Urothelium cell line (cell line): ENCODE measurements at places on chromosomes 6 and 20.

DNA sequence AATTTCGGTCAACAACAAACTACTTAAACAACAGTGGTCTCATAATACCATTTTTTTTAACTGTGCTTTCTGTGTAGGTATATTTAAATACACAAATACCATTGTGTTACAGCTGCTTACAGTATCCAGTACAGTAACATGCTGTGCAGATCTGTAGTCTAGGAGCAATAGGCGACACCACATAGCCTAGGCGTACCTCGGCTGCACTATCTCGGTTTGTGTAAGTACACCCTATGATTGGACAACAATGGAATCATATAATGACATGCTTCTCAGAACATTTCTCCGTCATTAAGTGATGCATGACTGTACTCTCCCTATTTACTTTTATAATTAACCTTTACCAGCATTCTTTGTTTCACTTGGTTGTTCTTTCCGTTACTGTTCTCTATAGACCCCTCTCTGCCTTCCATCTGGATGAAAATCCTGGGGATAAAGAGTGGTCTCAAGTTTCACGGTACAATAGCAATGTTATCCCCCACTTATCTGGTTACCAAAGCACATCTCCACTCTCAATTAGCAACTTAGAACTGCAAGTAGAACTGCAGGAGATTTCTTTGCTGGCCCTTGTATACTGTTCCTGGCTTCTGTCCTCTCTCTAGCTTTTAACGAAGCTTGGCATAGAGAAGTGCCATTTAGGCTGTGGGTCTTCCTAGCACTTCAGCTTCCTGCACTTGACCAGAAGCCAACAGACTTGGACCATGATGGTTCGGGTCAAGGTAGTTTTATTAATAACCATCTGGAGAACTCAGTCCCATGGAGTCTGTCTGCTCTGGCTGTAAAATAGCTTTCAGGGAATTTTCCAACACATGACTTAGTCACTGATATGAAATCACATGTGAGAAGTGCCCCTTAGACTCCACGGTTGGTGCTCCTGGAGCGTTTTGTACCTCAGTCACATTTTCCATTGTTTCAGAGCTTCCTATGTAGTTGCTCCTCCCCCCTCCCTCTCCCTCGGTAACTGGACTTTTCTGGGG is 80.4 kb upstream of the POPDC3 start:
- DNase-seq, result no peak

DNA sequence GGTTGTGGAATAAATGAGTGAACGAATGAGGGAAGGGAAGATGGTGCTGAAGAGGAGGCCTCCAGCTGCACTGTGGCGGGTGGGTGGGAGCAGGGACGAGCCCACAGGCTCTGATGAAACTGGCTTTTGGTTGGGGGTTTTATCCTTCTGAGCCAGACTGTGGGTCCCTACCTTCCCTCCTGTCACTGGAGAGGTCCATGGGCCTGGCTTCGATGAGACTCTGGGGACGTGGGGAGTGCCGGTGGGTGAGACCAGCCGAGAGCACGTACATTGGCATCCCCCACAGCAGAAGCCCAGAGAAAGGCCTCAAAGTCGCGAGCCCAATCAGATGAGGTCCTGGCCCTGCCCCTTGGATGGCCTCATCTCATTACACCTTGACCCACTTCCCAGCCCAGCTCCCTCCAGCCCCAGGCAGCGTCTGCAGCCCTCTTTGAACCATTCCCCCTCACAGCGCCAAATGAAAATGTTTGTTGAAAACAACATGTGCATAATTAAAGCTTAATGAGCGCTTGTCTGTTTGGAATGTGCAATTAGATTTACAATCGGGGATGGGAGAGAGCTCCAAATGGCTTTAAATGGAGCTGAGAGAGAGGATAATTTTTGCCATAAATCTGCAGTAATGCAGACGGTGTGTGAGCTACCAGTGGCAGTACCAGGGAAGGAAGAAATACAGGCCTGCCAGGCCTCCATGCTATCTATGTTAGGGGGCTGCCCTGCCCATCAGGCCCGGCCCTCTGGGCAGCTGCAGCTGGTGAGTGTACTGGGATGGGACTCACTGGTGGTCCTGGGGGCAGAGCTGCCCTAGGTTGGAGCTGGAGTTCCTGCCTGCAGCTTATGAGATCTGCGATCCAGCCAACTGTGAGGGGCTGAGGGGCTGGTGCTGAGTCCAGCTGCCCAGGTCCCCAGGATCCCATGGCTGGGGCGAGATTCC is 47.2 kb downstream of the TOX2 start:
- no peak for DNase-seq

GRCh38 chr20:17657898-17658647 is 24.0 kb downstream of the RRBP1 start:
- DNase-seq, result no peak

GRCh38 chr20:44390280-44390679 is 34.8 kb downstream of the HNF4A start:
- DNase-seq, result no peak

DNA sequence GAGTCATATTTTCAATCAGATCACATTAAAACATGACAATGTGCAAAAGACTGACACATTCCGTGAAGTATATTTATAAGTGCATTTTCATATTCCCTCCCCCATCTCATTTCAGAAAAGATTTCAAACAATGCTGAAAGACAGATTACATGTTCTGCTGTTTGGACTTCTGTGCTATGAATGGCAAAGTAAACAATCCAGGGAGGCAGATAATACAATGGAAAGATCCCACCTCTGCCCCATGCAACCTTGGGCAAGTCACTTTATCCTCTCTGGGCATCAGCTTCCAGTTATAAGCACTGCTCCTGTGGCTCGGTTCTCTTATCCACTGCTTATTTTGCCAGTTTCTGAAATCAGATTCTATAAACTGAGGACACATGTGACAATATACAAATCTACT is 110.2 kb downstream of the RCAN2 start:
- no peak for DNase-seq
